ENCODE measurements at places on chromosomes 5 and 9.

GRCh38 chr5:44332285-44332971 lies 56.8 kb downstream of the FGF10 start:
- H3K4me3 ChIP-seq: no peak overlapping the region
- no peaks in the 10 kb centered on the region for H3K27me3 ChIP-seq
- no peaks in the 10 kb centered on the region for H3K36me3 ChIP-seq
- no peak overlapping the region for H3K27ac ChIP-seq

GRCh38 chr5:153629027-153629895 lies 138.8 kb downstream of the GRIA1 start:
- H3K4me1 ChIP-seq: peaks cover 40% of the 10 kb centered on the region
- H3K27me3 ChIP-seq: no peaks in the 10 kb centered on the region
- peak; percentile 96 for DNase-seq

DNA sequence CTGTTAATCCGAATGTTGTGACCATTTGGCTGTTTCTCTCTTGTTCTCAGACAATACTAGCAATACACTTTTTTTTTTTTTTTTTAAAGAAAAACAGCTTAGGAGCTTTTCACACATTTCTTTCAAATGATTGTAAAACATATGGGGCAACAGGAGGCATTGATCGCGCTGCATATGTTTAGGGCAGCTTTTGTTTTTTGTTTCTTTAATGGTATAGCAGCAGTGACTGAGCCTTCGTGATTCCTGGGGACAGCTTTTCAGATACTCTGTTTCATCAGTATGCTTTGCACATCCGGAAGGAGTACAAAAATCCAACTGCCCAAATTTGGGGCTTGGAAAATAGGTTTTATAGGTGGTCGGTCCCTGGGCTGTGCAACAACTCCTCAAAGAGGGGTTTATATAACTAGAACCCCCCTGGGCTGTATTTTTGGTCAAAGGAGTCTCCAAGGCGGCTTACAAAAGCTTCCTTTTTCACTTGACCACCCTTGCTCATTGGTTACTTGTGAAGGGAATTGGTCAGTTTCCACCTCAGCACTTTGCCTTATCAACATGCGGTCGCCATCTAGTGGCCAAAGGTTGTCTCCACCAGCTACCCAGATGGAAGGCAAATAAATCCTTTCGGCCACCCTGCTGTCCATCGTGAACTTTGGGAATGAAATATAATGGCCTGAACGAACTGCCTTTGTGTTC lies 91.8 kb downstream of the PDE6A start:
- peak; percentile 83 for DNase-seq
- no peaks in the 10 kb centered on the region for H3K27me3 ChIP-seq
- H3K4me3 ChIP-seq: no peak overlapping the region

GRCh38 chr9:27154908-27155307 lies 45.9 kb downstream of the TEK start:
- no peaks in the 10 kb centered on the region for H3K27me3 ChIP-seq
- peak; percentile 88 for DNase-seq
- peaks cover 59% of the 10 kb centered on the region for H3K4me1 ChIP-seq
- H3K36me3 ChIP-seq: no peaks in the 10 kb centered on the region
- peak overlapping the region; percentile 64 for H3K27ac ChIP-seq

DNA sequence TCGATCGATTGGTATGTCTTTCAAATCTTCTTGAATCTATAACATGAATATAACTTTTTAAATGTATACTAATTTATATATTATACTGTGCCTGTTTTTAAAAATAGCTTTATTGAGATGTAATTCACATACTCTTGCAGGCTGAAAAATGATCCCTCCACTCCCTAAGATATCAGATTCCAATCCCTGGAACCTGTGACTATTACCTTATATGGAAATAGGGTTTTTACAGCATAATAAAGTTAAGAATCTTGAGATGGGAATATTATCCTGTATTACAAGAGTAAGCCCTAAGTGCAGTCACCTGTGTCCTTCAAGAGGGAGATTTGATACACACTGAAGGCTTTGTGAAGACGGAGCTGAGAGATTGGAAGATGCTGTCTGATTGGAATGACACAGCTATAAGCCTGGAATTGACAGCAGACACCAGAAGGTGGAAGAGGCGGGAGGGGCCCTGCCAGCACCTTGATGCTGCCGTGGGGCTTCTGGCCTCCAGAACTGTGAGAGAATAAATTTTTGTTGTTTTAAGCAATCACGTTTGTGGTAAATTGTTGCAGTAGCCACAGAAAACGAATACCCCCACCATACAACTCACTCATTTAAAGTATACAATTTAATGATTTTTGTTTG lies 161.3 kb downstream of the RMI1 start:
- H3K36me3 ChIP-seq: no peaks in the 10 kb centered on the region
- H3K27ac ChIP-seq: no peak overlapping the region
- H3K4me1 ChIP-seq: peaks cover 11% of the 10 kb centered on the region
- H3K27me3 ChIP-seq: peaks cover 26% of the 10 kb centered on the region

- no peaks in the 10 kb centered on the region for H3K36me3 ChIP-seq
- H3K27me3 ChIP-seq: peaks cover 2% of the 10 kb centered on the region
- no peak overlapping the region for H3K27ac ChIP-seq
These were observed 28.1 kb downstream of the NTRK2 start for GRCh38 chr9:84697509-84698114.

DNA sequence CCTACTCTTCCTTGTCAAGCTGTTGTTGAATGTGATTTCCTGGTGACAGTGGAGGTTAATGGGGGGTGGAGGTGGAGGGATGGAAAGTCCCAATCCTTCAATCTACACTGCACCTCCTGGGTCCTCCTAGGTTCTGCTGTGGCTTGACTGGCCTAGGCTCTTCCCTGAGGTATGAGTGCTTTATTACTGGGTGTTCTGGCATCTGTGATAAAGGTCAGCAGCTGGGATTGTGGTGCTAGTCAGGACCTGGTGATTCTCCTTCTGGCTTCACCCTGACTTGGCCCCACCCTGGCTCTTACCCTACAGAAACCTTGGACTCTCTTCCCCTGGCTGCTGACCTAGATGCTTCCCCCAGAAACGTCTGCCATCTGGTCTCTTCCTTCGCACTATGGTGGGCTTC lies 194.3 kb downstream of the ARHGEF28 start:
- no peak overlapping the region for H3K27ac ChIP-seq
- H3K4me1 ChIP-seq: peaks cover 86% of the 10 kb centered on the region
- H3K36me3 ChIP-seq: no peaks in the 10 kb centered on the region
- peak; percentile 32 for DNase-seq
- no peaks in the 10 kb centered on the region for H3K27me3 ChIP-seq

DNA sequence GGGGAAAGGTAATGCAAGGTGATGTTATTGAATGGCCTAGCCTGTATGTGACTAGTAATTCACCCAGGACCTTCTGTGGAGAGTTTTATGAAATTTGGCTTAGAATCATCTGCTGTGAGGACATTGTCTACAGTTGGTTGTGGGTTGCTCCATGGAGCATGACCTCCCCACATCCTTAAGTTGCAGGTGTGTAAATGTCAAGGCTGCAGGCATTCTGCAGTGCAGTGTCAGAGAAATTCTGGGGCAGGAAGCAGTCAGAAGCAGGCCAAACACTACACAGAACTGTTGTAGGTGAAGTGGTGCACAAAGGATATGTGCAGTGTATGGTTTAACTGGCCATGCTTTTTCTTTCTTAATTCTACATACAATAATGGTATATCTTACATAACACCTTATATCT lies 588.3 kb downstream of the EBF1 start:
- no peak overlapping the region for H3K27ac ChIP-seq
- H3K4me1 ChIP-seq: peaks cover 22% of the 10 kb centered on the region
- H3K36me3 ChIP-seq: no peaks in the 10 kb centered on the region
- H3K27me3 ChIP-seq: no peaks in the 10 kb centered on the region
- no peak for DNase-seq

- H3K4me3 ChIP-seq: 0 out of 2 replicates have a peak overlapping the region, but pooled peaks have one; percentile 11
- H3K27ac ChIP-seq: no peak overlapping the region
- H3K36me3 ChIP-seq: no peaks in the 10 kb centered on the region
- peak; percentile 82 for DNase-seq
- H3K4me1 ChIP-seq: peaks cover 27% of the 10 kb centered on the region
These were observed 160.1 kb upstream of the ZNF608 start for GRCh38 chr5:124906339-124907097.

GRCh38 chr5:151906246-151906645 lies 18.4 kb downstream of the GLRA1 start:
- no peak overlapping the region for H3K27ac ChIP-seq
- H3K4me3 ChIP-seq: no peak overlapping the region
- DNase-seq: no peak
- H3K27me3 ChIP-seq: no peaks in the 10 kb centered on the region
- H3K36me3 ChIP-seq: no peaks in the 10 kb centered on the region

GRCh38 chr9:134212809-134213507 lies 48.6 kb upstream of the RNU6ATAC start:
- no peaks in the 10 kb centered on the region for H3K36me3 ChIP-seq
- DNase-seq: no peak
- no peak overlapping the region for H3K27ac ChIP-seq
- H3K4me3 ChIP-seq: no peak overlapping the region
- H3K4me1 ChIP-seq: no peaks in the 10 kb centered on the region
- H3K27me3 ChIP-seq: no peaks in the 10 kb centered on the region

- H3K27me3 ChIP-seq: no peaks in the 10 kb centered on the region
- DNase-seq: no peak
- no peaks in the 10 kb centered on the region for H3K36me3 ChIP-seq
- H3K4me3 ChIP-seq: no peak overlapping the region
These were observed 318.7 kb downstream of the TLE1 start for GRCh38 chr9:81370650-81371049.

DNA sequence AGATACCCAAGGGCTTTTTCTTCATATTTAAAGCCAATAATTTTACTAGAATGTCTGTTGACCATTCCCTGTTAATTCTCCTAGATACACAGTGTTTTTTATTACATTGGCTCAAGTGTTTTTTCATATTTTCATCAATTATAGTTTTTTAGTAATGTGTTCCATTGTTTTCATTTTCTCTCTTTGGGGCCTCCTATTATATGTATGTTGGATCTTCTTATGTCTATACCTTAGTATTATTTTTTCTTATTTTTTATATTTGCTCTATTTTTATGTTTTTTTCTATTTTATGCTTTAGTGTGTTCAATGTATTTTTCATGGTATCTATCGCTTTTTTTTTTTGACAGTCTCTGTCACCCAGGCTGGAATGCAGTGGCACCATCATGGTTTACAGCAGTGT lies 7.5 kb downstream of the KIAA1958 start:
- H3K27ac ChIP-seq: peak overlapping the region; percentile 10
- peaks cover 47% of the 10 kb centered on the region for H3K4me1 ChIP-seq
- H3K36me3 ChIP-seq: peaks cover 25% of the 10 kb centered on the region
- no peak overlapping the region for H3K4me3 ChIP-seq
- DNase-seq: peak; percentile 11

DNA sequence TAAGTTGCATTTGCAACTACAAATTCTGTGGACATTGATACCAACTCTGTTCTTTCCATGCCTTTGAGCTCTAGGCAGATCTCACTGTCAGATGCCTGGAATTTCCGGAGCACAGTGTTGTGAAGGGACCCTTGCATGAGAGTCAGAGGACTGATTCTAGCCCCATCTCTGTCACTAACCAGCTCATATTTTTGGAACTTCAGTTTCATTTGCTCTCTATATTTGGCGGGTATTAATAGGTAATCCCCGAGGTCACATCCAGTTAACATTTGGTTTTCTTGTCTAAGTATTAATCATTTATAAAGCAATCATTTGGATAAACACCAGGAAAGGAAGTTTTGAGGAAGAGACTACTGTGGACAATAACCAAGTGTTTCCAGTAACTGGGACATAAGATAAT lies 115.7 kb downstream of the MAN2A1 start:
- no peak overlapping the region for H3K27ac ChIP-seq
- no peaks in the 10 kb centered on the region for H3K27me3 ChIP-seq
- H3K4me3 ChIP-seq: no peak overlapping the region
- DNase-seq: no peak
- no peaks in the 10 kb centered on the region for H3K4me1 ChIP-seq
- H3K36me3 ChIP-seq: 0 out of 2 replicates have a peak, but pooled peaks cover 4% of the 10 kb centered on the region

DNA sequence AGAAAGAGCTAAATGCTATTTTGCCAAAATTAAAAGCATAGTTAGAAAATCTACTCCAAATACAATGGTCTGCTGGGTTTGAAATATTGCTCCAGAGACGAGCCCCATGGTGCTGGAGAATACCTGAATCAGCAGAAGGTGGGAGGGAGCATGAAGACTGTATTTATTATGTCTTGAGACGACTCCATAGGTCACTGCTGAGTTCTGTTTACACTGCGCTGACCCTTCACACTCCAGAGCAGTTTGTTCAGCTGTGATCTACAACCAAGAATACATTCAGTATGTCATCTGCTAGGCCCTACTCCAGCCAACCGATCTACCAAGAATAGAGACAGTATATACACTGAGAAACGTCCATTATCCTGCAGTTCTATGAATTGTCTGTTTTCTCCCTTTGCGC lies 150.5 kb downstream of the TLE1 start:
- DNase-seq: no peak
- H3K27me3 ChIP-seq: no peaks in the 10 kb centered on the region
- no peak overlapping the region for H3K27ac ChIP-seq

- no peaks in the 10 kb centered on the region for H3K4me1 ChIP-seq
- H3K27me3 ChIP-seq: no peaks in the 10 kb centered on the region
- no peak for DNase-seq
- H3K4me3 ChIP-seq: no peak overlapping the region
- no peak overlapping the region for H3K27ac ChIP-seq
These were observed 304.0 kb downstream of the TLR4 start for GRCh38 chr9:118008246-118008645.

DNA sequence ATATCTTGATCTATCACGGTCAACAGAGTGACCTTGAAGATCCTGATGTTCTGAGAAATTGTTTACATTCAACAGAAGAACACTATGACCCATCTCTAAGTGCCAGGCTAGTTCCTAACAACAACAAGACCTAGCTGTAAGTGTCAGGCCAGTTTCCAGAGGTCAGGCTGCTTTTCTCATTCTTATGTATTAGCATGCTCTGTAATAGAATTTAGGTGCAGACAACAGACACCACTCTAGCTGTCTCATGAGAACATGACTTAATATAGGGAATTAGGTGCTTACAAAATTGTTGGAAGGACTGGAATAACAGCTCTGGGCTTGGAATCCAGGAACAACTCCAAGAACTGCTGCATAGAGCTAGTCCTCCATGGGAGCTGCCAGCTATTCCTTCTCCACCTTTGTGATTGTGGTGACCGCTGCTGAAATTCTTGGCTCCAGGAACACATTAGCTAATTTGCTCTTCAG lies 138.7 kb downstream of the SNX18 start:
- H3K4me3 ChIP-seq: no peak overlapping the region
- H3K27me3 ChIP-seq: no peaks in the 10 kb centered on the region
- H3K36me3 ChIP-seq: no peaks in the 10 kb centered on the region
- H3K4me1 ChIP-seq: peaks cover 21% of the 10 kb centered on the region

DNA sequence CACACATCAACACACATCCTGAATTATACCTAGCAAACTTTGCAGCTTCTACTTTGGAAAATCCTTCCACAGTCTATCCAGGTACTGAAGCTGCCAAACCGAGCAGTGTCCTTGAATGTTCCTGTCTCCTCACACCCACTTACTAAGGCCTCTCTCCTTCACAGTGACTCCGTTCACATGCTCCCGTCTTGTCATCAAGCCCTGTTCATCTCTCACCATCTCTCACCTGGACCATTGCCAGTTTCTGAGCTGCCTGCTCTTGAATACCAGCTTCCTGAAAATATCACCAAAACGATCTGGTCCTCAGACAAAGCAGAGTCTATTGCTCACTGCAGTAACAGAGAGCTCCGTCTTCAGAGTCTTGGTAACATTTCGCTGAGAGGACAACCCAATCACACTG lies 57.4 kb downstream of the GCNT1 start:
- no peak for DNase-seq
- no peaks in the 10 kb centered on the region for H3K36me3 ChIP-seq
- no peak overlapping the region for H3K27ac ChIP-seq
- H3K4me1 ChIP-seq: peaks cover 6% of the 10 kb centered on the region

GRCh38 chr5:118126159-118126558 lies 862.2 kb downstream of the DTWD2 start:
- H3K36me3 ChIP-seq: no peaks in the 10 kb centered on the region
- DNase-seq: no peak
- H3K27ac ChIP-seq: no peak overlapping the region
- H3K27me3 ChIP-seq: no peaks in the 10 kb centered on the region
- no peaks in the 10 kb centered on the region for H3K4me1 ChIP-seq
- H3K4me3 ChIP-seq: no peak overlapping the region
